Stimulated activated CD4-positive, alpha-beta T cell treated with anti-CD3 and anti-CD28 coated beads, Interleukin-12 subunit alpha, Interleukin-12 subunit beta, amount 100 ng/mL, for 4 hours (primary cell): ENCODE measurements at places on chromosomes 2 and 18.

- DNase-seq = no peak
Measured at GRCh38 chr2:30693821-30694281, 113.4 kb downstream of the CAPN13 start.

- DNase-seq = no peak
Measured at GRCh38 chr2:14619441-14619840, 13.1 kb upstream of the LRATD1 start.

GRCh38 chr2:105186967-105187498 is 54.5 kb upstream of the GPR45 start:
- no peak for DNase-seq

- DNase-seq = no peak
Measured at GRCh38 chr2:38438883-38439612, 62.0 kb upstream of the ATL2 start.

DNA sequence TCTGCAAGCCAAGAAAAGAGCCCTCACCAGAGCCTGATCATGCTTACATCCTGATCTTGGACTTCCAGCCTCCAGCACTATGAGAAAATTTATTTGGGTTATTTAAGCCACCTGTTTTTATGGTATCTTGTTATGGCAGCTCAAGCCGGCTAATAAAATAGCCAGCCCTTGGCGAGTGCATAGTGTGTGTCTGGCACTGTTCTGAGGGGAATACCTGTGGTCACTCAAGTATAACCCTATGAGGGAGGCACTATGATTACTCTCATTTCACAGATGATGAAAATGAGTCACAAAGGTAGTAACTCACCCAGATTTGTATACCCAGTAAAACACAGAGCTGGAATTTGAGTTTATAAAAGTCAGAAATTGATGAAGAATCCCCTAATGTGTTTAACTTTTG is 556.9 kb upstream of the SETBP1 start:
- no peak for DNase-seq
